ENCODE measurements at places on chromosomes 11 and 22.

DNA sequence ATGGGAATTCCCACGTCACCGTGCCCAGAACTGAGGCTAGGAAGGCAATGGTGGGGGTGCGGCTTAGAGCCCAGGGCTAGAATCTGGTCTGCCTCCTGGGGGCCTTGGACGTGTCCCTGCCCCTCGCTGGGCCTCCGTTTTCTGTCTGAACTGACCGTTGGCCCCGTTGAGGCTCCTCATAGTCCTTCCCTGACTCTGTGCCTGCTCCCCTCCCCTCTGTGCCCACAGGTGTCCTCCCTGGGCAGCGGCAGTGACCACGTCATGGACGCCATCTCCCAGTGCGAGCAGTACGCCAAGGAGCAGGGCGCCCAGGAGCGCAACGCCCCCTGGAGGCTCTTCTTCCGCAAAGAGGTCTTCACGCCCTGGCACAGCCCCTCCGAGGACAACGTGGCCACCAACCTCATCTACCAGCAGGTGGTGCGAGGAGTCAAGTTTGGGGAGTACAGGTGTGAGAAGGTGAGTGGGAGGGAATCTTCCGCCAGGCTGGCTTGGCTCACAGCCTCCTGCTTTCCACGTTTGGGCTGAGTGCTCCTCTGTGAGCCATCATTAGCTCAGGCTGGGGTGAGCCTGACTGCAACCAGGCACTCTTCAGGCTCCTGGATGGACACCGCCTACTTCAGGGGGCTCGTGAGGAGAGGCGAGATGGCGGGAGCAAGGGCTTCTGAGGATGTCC, 63.9 kb downstream of the MYO7A start:
- peak; percentile 88 for DNase-seq

- no peak for DNase-seq
These were observed 300.2 kb downstream of the SHANK2 start for GRCh38 chr11:70952191-70952590.

DNA sequence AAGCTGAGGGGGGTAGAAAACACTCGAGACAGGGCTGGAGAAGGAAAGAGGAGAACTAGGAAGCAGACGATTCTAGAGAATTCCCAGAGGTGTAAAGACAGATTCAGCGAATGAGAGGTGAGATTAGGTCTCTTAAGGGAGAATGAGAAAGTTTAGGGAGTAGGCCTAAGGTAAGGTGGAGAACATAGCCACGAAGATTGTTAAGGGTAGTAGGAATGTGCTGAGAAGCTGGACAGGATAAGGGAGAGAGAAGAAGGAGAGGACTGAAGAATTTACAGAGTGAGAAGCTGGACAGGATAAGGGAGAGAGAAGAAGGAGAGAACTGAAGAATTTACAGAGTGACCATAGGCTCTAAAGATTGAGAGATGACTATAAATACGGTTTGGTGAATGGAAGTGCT, 908 bp downstream of the PPME1 start:
- DNase-seq = no peak

GRCh38 chr22:24159650-24160049, 21.6 kb upstream of the SUSD2 start:
- DNase-seq = no peak

- DNase-seq = no peak
These were observed 68.0 kb downstream of the ZBTB44 start for GRCh38 chr11:130246738-130247137.
